NCI-H345 (cell line): ENCODE measurements at places on chromosomes 2 and 18.

DNA sequence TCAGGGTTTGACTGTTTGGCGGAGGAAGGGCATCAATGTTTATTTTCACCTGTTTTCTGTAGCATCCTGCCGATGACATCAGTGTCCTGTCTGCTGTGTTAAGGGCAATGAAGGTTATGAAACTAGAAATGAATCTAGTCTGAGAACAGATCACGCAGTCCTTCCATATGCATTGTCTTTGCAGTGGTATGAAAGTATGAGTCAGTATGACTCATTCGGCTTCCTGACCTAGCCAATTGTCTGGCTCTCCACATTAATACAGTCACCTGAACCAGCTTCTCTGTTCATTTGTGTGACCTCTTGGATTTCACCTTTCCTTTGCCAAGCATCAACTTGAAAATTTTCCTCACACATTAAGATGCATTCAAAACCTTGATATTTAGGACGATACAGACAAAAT, 353.8 kb downstream of the RND3 start:
- DNase-seq, result peak; percentile 10

DNA sequence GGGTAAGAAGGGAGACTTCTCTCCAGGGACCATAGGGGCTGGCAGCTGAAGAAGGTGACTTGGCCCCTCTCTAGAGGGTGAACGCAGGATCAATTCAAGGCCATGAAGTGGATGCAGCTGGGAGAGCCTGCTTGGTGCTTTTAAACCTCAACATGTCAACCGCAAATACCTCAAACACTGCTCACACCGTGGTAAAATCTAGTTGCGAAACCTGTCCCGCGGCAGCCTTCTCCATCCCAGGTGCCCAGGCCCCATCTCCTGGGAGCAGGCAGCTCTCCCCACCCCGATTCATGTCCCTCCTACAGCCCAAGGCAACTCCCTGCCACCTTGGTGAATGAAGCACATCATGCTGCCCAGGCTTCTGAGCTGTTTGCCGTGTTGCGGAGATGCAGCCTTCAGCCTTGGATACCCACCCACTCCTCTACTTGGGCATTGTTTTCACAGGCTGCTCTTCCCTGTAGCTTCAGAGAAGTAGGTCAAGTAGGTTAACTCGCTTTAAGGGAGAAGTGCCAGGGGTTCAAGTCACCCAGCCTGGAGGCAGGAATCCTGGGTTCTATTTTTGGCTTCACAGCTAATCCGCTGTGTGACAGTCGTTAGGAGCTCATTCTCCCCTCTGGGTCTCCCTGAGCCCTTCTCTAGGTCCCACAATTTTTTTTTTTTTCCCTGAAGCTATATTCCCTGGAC, 6.2 kb upstream of the EFR3B start:
- DNase-seq, result no peak

- DNase-seq, result no peak
These were observed 54.7 kb downstream of the CMPK2 start for GRCh38 chr2:6810961-6811360.

- DNase-seq, result no peak
These were observed 631 bp downstream of the GYPC start for GRCh38 chr2:126656431-126657147.

DNA sequence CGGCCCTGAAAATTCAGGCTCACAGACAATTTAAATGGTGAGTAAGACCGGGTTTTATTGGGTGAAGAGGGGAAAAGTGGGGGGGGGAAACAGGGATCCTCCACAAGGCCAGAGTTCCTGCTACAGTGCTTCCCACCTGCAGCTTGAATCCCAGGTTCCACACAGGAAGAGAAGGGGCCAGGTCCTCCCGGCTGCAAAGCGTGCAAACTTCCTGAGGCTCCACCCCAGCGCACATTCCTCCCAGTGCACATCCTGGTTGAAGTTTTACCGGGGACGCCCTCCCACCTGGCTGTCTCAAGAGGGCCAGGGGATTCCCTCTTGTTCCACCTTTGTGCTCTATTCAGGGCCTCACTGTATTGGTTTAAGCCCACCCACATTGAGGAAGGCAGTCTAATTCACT, 347.7 kb upstream of the REG3G start:
- DNase-seq, result no peak

DNA sequence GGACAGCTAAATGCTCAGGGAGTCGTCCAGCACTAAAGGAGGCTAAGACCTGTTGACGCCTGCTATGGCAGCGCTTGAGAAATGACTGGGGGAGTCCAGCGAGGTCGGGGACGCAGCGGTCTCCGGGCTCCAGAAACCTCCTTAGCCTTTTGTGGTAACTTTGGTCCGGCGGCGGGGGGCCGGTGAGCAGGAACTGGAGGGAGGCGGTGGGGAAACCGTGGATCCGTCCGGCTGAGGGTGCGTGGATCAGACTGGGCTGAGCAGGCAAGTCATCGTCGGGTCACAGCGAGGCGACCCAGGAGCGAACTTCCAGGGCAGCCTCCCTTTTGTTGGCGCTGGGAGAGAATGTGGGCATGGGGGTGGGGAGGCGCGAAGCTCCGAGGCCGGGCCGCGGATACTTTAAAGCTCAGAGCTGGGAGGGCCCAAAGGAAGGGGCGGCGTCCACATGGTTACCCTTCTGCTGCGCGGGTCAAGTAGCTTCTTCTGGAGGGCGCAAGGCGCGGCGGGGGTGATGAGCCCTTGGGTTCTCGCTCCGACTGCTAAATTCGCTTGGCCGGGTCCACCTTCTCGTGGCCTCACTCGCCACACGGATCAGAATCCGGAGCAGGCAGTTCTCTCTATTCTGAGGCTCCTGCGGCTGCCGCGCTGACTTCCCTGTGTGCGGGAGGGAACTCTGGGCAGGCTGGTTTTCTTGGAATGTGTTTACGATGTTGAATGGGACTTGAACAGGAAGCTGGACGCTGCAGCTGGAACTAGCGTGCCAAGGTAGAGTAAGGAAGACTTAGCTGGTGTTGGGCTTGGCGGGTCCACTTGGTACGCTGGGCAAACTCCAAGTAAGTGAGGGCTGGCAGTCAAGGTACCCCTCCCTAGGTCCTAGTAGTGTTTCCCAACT, 920 bp downstream of the GULP1 start:
- peak; percentile 78 for DNase-seq

DNA sequence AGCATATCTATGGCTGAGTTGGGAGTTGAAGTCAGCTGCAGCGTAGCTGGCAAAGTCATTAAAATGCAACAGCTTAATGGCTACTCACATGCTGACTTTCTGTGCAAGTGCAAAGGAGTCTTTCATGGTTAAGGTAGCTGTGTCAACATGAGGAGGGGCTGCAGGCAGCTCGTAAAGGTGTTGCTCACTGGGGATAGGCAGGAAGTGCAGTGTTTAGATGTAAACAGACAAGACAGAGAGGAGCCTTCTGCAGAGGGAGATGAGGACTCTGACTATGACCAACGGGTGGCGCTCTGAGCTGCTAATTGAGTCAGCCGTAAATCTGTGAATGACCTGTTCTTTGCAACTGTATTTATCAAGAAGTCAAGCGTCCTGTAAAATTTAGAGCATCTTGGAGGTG, 22.3 kb upstream of the CAVIN2 start:
- DNase-seq, result peak; percentile 94

GRCh38 chr2:224933431-224933830, 108.8 kb downstream of the DOCK10 start:
- DNase-seq, result no peak

- peak; percentile 47 for DNase-seq
These were observed 38.1 kb downstream of the SNED1 start for GRCh38 chr2:241036397-241036963.

- DNase-seq, result peak; percentile 86
These were observed 4.9 kb downstream of the TANC1 start for GRCh38 chr2:158973116-158973956.

DNA sequence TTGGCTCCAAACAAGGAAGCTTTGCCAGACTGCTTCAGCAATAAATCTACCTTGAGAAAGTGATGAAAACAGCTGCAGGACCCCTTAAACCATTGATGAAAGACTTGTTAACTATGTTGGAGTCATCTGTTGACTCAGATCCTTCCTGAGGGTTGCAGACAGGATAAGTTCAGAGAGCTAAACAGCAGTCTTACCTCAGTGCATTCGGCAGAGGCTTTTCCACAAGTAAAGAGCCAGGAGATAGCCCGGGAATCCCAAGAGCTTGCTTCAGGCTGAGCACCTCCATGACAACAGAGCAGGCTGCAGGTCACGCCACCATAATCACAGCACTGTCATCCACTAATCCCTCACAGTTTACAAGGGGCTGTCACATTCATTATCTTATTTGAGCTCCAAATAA, 23.7 kb downstream of the KIAA2012 start:
- DNase-seq, result no peak

GRCh38 chr2:2960441-2961133, 417.0 kb downstream of the EIPR1 start:
- DNase-seq, result no peak

- DNase-seq, result no peak
These were observed 25.3 kb downstream of the BABAM2 start for GRCh38 chr2:27915874-27916273.

DNA sequence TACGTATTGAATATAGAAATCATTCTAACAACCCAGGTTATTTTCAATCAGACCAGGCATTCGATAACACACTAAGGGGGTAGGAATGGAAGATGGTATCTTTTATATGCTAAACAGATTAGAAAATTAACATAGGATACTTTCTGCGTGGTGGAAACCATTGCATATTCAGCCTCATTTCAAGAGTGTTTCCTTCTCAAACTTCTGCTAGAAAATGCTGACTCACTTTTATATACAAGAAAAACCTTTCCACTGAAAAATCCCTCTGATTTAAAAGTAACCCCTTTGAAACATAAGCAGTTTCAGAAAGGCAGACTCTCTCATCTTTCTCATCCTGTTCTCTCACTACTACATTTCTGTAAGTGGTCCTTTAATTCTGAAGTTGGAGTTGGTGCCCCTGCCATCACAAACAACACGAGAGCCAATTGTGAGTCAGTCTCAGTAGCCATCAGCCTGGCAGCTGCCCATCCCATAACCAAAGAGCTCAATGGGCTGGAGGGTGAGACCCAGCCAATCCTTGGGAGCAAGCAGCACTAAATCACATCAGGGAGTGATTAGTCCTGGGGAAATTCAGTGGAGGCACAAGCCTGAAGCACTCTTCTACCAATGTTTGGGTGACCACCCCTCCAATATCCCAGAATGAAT, 343.1 kb downstream of the CELF4 start:
- no peak for DNase-seq

DNA sequence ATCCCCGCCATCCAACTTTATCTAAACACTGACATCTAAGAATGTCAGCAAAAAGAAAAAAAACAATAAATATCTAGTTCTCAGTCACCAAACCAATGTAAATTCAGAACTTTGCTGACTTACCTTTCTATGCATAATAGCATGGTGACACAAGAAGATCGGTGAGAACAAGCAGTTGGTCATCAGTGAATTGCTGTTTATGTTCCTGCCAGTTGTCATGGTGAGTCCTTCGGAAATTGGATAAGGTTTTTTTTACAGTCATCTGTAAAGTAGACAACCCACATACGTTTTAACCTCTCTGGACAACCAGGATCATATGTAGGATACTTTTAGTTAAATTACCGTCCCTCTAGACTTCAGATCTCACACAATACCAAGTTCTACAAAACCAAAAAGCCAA, 6.2 kb upstream of the GPR75 start:
- no peak for DNase-seq

DNA sequence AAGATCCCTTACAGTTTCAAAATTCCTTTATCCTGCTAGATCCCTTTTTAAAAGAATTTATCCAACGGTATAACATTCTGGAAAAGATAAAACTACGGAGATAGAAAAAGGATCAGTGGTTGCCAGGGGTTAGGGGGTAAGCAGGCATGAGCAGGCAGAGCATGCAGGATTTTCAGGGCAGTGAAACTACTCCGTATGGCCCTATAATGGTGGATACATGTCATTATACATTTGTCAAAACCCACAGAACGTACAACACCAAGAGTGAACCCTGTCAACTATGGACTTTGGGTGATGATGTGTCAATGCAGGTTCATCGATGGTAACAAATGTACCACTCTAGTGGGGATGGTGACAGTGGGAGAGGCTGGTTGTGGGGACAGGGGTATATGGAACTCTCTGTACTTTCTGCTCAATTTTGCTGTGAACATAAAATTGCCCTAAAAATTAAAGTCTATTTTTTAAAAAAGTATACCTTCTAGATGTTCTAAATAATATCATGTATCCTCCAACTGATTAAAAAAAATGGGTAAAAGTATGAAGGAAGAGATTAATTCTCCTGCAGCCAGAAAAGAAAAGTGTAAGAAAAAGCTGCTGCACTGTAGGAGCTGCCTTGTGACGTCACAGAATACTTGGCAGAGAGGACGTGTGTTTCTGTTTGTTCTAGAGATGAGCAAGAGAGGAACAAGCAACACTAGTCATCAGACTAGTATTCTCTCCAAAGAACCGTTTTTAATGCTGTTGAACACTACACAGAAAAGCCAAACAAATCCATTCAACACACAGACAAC, 23.6 kb downstream of the ANKRD44 start:
- DNase-seq, result no peak

DNA sequence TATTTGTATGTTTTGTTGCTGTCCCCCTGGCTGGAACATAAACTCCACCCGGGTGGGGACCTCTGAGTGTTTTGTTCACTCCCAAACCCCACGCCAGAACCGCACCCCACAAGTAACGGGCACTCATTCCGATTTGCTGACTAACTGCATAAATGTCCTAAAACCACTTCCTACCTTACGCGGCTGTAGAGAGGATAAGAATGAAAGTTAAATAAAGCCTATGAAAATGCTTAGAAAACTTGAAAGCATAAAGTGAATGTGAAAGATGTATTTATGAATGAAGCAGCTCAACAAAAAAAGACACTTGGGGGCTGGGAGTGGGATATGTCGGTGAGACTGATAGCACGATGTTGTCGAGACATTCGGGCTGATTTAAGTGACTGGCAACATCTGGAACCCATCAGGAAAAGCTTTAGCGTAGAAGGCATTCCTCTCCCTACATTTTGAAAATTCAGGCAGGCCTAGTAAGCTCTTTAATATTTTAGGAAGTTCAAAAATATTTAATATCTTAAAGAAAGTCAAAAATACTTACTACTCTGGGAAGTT, 206.7 kb downstream of the SH3RF3 start:
- DNase-seq, result no peak

GRCh38 chr2:7693246-7694075, 776.2 kb downstream of the RNF144A start:
- DNase-seq, result no peak

DNA sequence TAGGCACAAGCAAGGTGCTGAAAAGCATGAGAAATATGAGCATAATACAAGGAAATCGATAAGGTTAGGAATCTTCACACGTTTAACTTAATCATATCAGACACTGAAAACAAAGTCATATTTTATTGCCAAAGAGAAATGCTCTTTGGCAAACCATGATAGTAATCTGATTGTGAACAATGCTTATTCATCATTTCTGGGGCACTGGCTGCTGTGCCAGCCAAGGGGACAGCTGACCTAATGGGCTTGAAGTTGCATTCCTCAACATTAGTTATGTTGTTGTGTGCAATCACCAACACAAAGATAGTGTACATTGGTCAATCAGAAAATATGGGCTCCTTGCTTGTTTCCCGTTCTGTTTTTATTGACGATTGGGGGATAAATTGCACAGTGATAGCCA, 83.5 kb downstream of the DPP10 start:
- DNase-seq, result no peak

- no peak for DNase-seq
These were observed 73.0 kb downstream of the L3MBTL4 start for GRCh38 chr18:6341709-6342108.
